Lower lobe of right lung (tissue), 2 donors: ENCODE measurements at places on chromosomes 11 and 22. TPM values are rescaled to one million over a fixed set of nuclear protein-coding genes. Genes with fewer than 3 reads are reported as not detected.

DNA sequence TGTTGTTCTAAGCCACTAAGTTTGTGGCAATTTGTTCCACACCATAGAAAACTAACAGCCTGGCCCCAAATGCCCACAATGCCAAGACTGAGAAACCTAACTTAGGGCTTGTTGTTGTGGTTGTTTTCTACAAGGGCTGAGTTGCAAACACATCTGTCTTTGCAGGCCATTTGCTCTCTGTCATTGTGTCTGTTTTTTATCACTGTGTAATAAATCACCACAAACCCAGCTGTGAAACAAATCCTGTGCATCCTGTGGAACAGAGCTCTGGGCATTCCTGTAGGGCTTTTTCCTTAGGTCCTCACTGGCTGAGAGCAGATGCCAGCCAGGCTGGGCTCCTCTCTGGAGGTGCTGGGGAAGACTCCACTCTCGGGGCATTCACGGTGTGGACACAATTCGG is 15.7 kb upstream of the SYT8 start:
- H3K4me3 ChIP-seq: no peak overlapping the region
- H3K27me3 ChIP-seq: peaks cover 12% of the 10 kb centered on the region

DNA sequence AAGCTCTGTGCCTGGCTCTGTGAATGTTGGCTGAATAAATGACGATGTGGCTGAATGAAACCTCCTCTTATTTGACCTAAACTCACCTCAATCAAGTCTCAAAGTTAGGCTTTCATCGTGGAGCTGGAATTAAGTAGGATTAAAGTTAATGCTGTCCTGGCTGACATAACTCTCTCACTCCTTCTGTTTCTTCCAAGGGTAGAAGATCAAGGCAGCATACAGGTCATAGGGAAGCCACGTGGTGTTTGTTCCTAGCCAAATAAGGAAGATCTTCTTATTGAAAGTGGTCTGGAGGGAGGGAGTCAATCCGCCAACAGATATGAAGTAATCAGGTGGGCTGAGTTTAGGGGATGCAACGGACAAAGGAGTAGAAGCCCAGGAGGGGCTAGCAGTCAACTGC is 59.5 kb downstream of the TRIM29 start:
- DNase-seq: no peak
- no peaks in the 10 kb centered on the region for H3K4me1 ChIP-seq
- no peaks in the 10 kb centered on the region for H3K36me3 ChIP-seq
- H3K27me3 ChIP-seq: peaks cover 13% of the 10 kb centered on the region

- no peaks in the 10 kb centered on the region for H3K36me3 ChIP-seq
- no peak overlapping the region for H3K4me3 ChIP-seq
- H3K4me1 ChIP-seq: no peaks in the 10 kb centered on the region
- no peak overlapping the region for H3K27ac ChIP-seq
- peaks cover 8% of the 10 kb centered on the region for H3K27me3 ChIP-seq
Measured at GRCh38 chr11:119469506-119469905, 46.5 kb upstream of the THY1 start.

DNA sequence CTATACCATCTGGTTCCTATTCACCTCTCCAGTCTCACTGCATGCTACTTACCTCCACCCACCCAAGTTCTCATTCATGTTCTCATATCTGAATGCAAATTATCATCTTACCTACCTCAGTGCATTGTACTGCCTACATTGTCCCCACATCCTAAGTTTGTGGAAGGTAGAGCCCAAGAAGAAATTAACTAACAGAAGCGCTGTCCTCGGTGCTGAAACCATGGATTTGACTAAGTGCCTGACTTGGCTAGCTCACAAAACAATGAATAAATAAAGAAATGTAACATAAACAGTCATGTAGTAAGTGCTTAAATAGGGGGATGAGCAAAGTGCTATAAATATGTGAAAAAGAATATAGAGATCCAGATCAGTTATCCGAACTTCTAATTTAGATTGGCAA is 63.2 kb downstream of the GRIA4 start:
- no peaks in the 10 kb centered on the region for H3K4me1 ChIP-seq
- H3K4me3 ChIP-seq: no peak overlapping the region
- no peaks in the 10 kb centered on the region for H3K36me3 ChIP-seq
- H3K27me3 ChIP-seq: no peaks in the 10 kb centered on the region
- no peak for DNase-seq
- no peak overlapping the region for H3K27ac ChIP-seq

DNA sequence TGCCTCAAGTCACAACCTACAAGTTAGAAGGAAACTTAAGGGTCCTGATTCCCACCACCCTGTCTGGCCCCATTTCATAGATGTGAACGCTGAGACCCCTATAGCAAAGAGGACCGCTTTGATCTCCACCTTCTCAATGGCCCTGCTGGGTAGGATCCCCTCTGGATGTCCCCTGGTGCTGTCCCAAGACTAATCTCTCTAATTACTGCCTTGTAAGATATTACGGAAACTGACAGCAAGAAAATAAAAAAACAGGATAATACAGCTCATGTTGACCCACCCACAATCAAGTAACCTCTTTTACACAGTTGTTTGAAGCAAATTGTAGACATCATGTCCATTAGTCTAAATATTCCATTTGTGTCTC is 20.9 kb downstream of the IGLL5 start:
- DNase-seq: no peak
- H3K27ac ChIP-seq: no peak overlapping the region
- H3K4me3 ChIP-seq: no peak overlapping the region
- no peaks in the 10 kb centered on the region for H3K4me1 ChIP-seq
- H3K36me3 ChIP-seq: no peaks in the 10 kb centered on the region
- H3K27me3 ChIP-seq: peaks cover 9% of the 10 kb centered on the region

GRCh38 chr11:2467695-2468055 is 22.9 kb downstream of the KCNQ1 start:
- H3K4me1 ChIP-seq: peaks cover 17% of the 10 kb centered on the region
- no peaks in the 10 kb centered on the region for H3K36me3 ChIP-seq
- H3K27me3 ChIP-seq: no peaks in the 10 kb centered on the region

DNA sequence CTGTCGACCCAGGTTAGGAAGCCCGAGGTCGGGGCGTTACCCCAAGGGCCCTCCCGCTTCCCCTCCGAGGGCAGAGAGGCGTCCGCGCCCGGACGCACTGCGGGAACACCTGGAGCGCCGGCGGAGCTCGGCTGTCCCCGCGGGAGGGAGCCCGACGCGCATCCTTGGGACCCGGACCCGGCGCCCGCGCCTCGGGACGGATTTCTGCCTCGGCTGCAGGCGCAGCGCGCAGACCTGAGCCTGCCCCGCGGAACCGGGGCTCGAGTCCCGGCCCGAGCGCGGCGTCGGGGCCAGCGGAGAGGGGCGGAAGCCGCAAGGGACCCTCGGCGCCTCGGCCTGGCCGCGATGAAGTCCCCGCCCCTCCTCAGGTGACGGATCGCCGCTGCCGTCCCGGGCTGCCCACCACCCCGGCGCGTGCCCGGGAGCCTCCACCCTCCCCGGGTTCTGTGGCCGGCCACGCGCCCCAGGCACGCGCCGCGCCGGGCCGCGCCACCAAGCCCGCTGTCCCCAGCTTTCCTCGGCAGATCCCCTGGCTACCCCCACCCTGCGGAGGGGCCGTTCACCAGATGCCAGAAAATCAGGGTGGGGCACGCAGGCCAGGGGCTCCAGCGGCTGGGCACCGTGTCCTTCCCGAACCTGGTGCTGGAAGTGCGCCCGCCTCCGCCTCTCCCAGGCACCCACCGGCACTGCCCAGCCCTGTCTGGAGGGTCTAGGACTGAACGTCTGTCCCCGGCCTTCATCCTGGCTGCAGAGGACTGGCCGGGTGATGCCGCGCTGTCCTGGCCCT is 410 bp downstream of the GLB1L3 start:
- peaks cover 22% of the 10 kb centered on the region for H3K4me1 ChIP-seq
- no peaks in the 10 kb centered on the region for H3K36me3 ChIP-seq
- H3K27me3 ChIP-seq: peaks cover 91% of the 10 kb centered on the region
- DNase-seq: no peak

GRCh38 chr22:20741008-20741633 is 32.8 kb upstream of the SERPIND1 start:
- peaks cover 5% of the 10 kb centered on the region for H3K4me1 ChIP-seq
- H3K4me3 ChIP-seq: no peak overlapping the region
- H3K36me3 ChIP-seq: peaks cover 65% of the 10 kb centered on the region
- DNase-seq: no peak
- H3K27ac ChIP-seq: no peak overlapping the region

GRCh38 chr11:3152471-3153110 is 12.5 kb downstream of the OSBPL5 start:
- no peak for DNase-seq
- H3K36me3 ChIP-seq: peaks cover 16% of the 10 kb centered on the region
- H3K27me3 ChIP-seq: no peaks in the 10 kb centered on the region
- no peak overlapping the region for H3K4me3 ChIP-seq
- H3K27ac ChIP-seq: no peak overlapping the region

Gene DGAT2
- 7.4 TPM for total RNA-seq

Gene FAM83F
- 1.4 TPM for total RNA-seq

Gene RFPL3
- total RNA-seq: not detected

Gene TTC12
- total RNA-seq: 17.6 TPM
